Stimulated activated CD4-positive, alpha-beta T cell treated with anti-CD3 and anti-CD28 coated beads, Interleukin-1b, Interleukin-23, amount 100 ng/mL, for 1 hour (primary cell): ENCODE measurements at places on chromosomes 4 and X.

- DNase-seq = no peak
Observed at GRCh38 chr4:66558651-66559050, 888.4 kb upstream of the EPHA5 start.

- DNase-seq = no peak
Observed at GRCh38 chrX:85903692-85904471, 143.5 kb downstream of the CHM start.

DNA sequence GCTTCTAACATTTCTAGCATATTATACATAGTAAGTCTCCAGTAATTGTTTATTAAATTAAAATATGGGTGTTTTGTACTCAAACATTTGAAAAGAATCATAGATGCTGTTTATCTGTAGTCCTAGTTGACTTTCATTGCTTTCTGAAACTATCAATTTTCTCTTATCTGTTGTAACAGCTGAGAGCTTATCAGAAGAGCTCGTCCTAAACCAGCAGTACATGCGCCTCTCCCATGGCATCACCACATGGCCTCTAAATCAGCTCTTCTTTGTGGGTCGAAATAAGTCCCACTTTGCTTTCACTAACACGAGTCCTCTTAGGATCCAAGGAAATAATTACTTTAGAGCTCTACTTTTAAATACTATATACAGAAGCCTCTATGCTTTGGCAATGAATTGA is 55.1 kb downstream of the PPP3CA start:
- DNase-seq = no peak

DNA sequence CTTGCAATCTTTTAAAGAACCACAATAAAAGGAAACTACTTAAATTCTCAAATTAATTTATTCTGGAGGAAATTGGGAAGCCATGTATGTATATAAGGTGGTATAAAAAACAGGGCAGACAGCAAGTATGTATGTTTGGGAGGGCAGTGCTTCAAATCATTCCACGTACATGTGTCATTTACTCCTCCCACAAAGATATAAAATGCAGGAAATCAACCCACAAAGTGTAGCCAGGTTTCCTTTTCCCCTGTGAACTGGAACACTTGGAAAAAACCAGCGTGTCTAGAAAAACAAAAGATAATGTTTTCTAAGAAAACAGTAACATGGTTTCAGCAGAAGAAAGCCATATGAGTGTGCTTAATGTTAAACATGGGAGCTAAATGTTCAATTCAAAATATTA is 156.7 kb upstream of the FAM47A start:
- DNase-seq = no peak

GRCh38 chrX:87337267-87337666 is 180.3 kb upstream of the KLHL4 start:
- DNase-seq = no peak

DNA sequence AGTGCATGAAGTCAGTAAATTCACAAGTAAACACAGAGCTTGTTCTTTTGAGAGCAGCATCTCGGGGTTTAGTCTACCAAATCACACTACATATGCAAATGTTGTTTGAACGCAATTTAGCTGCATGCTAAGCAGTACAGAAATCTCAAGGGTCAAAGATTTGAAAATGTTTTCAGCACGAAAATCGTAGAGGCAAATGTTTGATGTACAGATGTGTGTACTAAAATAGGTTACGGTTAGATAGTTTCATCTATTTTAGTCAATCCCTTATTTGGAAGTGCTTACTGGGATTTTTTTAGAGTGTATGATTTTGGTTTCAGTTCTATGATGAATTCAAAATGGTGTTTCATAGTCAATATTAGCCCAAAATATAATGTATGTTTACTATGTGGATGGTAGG is 1928.2 kb upstream of the TENM3 start:
- no peak for DNase-seq

- no peak for DNase-seq
Observed at GRCh38 chr4:165780735-165781134, 92.3 kb upstream of the TLL1 start.

GRCh38 chrX:45454290-45454689 is 253.6 kb upstream of the DIPK2B start:
- no peak for DNase-seq

- DNase-seq = no peak
Observed at GRCh38 chr4:142832022-142832421, 14.1 kb downstream of the INPP4B start.

DNA sequence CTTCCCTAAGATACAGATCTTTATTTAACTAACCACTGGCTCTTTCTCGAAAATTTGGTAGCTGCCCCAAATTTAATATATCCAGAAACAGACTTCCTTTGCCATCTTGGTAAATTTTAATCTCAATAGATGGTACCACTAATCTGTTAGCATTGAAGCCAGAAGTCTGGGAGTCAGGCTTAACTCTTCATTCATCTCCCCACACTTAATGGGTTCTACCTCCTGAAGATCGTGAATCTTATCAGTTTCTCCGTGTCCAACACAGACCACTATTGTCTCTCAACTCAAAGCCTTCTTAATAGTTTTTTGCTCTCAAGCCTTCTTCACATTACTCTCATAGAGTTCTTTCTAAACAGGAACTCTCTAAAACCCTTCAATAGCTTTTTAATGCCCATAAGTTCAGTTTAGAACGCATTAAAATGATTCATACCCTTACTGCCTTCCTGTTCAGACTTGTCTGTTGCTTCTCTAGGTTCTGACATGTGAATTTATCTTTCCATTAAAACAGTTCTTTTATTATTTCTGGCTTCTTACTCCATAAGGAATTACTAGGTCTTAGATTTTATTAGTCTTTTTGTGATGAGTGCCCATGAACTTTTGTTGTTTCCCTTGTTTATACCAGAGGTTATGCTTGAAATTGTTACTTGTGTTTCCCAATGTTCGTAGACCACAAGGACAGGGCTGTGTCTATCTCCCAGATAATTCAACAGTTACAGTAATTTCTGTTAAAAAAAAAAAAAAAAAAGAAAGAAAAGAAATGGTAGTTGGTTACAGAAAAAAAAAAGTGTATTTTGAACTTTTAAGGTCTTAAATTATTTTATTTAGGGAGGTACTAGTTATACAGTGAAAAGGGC is 54.7 kb downstream of the SMARCAD1 start:
- no peak for DNase-seq

DNA sequence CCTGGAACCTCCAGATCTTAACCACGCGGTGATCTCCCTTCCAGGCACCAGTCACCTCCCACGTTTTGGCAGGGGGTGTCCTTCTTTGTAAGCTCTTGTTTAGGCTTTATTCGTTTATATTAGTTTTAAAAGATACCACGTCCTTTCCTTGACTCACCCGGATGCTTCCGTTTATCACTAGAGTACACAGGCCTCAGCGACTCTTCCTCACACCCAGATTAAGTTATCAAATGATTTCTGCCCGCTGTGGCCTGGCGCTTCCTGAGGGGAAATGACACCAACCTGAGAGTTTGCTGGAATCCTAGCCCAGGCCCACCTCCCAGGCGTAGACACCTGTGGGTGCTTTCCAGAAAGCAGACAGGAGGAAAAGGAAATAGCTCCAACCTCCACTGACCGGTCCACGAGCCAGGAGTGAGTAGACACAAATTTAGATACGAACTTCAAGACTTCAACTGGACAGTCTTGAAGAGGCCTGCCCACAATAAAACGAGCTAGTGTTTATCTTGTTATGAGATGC is 756 bp upstream of the ADAMTS3 start:
- DNase-seq = no peak
